ENCODE measurements at places on chromosomes 3 and 15.

- no peak for DNase-seq
Measured at GRCh38 chr3:36904641-36905040, 40.2 kb downstream of the TRANK1 start.

- no peak for DNase-seq
Measured at GRCh38 chr15:45529613-45530012, 7.1 kb upstream of the SLC30A4 start.

- DNase-seq = no peak
Measured at GRCh38 chr3:29914861-29915524, 634.1 kb downstream of the RBMS3 start.

- peak; percentile 79 for DNase-seq
Measured at GRCh38 chr15:89167267-89168176, 53.9 kb downstream of the RLBP1 start.

DNA sequence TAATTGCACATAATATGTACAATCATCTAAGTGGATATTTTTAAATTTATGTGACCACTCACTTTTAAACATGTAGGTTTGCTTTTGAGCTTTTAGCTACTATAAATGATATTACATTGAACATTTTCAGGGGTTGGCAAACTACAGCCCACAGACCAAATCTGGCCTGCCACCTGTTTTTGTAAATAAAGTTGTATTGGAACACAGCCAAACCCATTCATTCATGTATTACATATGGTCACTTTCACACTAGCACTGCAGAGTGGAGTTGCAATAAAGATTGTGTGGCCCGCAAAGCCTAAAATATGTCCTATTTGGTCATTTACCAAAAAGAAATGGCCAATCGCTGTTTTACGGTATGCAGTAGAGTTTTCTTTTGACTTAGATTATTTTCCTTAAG lies 21.2 kb downstream of the CMTM7 start:
- no peak for DNase-seq

- DNase-seq = no peak
Measured at GRCh38 chr15:49323207-49323606, 99.8 kb upstream of the FGF7 start.

DNA sequence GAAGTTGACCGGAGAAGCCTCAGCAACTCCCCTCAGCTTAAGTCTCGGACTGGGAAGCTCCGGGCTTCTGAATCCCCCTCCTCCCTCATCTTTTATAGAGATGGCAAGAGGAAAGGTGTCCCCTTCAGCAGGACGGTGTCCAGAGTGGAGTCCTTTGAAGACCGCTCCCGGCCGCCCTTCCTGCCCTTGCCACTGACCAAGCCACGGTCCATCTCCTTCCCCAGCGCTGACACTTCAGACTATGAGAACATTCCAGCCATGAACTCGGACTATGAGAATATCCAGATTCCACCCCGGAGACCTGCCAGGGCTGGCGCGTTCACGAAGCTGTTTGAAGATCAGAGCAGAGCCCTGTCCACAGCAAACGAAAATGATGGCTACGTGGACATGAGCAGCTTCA lies 2.4 kb downstream of the FGD5 start:
- no peak for DNase-seq

- DNase-seq = no peak
Measured at GRCh38 chr15:25718597-25718996, 144.5 kb downstream of the ATP10A start.

- no peak for DNase-seq
Measured at GRCh38 chr15:60442031-60442650, 36.8 kb downstream of the ICE2 start.

- no peak for DNase-seq
Measured at GRCh38 chr15:69881766-69882165, 216.0 kb downstream of the TLE3 start.

- DNase-seq = peak; percentile 75
Measured at GRCh38 chr3:107429320-107430181, 52.3 kb downstream of the CCDC54 start.

DNA sequence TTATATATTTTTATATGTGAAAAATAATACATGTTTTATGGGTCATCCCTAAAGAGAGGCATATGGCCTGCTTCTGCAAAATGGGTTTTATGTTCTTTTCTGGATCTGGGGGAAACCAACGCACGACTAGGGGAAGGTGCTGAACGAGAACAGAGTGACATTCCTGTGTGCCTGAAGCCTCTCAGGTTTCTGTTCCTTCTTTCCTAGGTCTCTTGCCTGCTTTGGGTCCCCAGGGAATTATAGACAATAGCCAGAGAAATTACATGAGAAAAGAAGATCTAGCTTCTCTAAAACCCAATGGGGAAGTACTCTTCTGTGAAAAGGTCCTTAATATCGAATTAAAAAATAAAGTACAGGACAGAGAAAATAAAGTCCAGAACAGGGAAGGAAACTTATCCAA lies 66.5 kb downstream of the IGSF11 start:
- no peak for DNase-seq

DNA sequence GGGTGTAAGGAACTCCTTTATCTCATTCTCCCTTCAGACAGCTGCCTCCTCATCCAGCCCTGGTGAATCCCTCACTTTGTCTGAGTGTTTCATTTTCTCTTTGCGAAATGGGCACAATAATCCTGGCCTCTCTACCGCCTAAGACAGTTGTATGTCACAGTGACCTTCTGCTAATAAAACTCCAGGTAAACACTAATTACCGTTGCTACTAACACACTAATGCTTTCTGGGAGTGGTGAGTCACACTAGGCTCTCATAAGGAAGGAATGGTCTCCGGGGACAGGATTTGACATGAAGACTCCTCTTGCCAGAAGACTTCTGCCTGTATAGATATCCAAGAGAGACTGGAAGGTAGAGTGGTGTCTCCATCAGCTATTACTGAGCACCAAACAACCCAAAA lies 71.7 kb upstream of the SNRK start:
- no peak for DNase-seq

DNA sequence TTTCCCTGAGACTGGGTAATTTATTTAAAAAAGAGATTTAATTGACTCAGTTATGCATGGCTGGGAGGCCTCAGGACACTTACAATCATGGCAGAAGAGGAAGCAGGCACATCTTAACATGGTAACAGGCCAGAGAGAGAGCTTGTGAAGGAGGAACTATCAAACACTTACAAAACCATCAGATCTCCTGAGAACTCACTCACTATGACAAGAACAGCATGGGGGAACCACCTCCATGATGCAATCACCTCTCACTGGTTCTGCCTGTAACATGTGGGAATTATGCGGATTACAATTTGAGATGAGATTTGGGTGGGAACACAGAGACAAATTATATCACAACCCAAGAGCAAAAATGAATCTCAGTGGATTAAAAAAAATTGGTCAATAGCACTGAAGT lies 416.0 kb upstream of the TMCO5A start:
- DNase-seq = no peak

DNA sequence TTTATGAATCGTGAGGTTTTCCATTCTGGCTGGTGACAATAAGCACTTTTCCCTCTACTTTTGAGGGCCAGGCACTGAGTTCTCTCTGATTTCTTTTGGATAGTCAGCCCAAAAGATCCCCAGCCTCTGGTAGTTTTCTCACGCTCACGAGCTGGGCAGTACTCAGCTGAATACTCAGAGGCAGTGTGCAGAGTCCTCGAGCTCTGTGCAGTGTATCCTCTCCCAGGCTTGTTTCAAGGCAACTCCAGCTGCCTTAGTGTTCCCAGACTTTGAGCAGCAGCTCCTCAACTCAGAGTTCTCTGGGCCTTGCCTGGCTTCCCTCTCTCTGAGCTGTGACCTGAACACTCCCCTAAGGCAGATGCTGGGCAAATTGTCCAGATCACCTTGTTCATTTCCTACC lies 59.1 kb upstream of the IQSEC1 start:
- DNase-seq = no peak

DNA sequence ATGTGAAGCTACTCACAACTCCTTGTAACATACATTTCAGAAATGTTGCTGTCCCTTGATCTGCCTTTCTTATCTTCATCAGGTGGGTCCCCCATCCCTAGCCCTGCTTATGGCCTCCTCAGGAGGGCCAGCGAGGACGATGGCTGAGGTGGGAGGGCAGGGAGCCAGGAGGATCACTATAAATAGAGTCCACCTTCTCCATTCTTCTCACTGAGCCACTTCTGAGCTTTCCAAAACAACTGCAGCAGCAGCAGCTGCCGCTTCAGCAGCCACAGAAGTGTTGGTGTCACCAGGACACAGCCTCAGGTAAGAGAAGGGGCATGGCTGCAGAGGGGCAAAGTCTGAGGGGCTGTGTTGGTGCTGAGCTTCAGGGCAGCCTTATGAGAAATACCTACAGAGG lies 53.5 kb downstream of the ANAPC13 start:
- no peak for DNase-seq

GRCh38 chr15:49905221-49905620 lies 213.8 kb downstream of the ATP8B4 start:
- DNase-seq = no peak

GRCh38 chr3:160648701-160649100 lies 28.3 kb upstream of the ARL14 start:
- DNase-seq = no peak

- no peak for DNase-seq
Measured at GRCh38 chr3:193229851-193230420, 11.1 kb upstream of the PLAAT1 start.

DNA sequence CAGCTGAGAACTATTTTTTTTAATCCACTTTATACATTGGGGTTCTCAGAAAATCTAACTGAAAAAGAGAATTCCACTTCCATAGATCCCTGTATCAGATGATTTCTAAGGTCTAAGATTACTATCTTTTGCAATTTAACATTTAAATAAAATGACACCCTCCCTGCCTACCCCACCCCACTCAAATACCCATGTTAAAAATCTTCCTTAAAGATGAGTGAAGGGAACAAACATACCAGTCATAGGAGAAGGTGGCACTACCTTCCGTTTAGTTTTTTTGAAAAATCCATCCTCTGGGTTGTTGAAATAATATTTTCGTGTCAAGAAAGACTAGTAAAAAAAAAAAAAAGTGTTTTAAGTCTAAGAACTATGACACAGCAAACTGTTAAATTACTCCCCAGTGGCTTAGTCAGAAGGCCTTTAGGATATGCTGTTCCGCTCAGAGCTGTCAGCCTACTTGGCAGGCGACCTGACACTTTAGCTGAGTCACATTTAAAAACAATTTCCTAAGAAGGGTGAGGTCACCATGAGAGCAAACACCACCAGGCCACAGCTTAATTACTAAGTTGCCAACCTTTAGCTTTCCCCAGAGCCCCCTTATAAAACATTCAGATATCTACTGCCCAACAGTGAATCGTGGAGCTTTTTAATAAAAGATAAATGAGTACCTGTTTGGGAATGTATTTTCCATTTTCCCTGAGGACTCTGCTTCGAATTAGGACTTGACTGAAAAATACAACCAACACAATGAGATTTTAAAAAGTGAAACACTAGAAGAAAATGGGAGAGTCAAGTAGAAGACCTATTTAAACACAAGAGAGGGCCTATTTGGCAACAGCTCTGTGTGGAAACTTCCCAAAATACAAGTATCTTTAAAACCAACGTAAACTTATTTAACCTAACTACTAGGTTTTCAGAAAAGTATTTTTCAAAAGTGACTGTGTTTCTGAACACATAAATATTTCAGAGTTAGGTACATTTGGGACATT lies 9.6 kb downstream of the EMC3 start:
- peak; percentile 83 for DNase-seq

DNA sequence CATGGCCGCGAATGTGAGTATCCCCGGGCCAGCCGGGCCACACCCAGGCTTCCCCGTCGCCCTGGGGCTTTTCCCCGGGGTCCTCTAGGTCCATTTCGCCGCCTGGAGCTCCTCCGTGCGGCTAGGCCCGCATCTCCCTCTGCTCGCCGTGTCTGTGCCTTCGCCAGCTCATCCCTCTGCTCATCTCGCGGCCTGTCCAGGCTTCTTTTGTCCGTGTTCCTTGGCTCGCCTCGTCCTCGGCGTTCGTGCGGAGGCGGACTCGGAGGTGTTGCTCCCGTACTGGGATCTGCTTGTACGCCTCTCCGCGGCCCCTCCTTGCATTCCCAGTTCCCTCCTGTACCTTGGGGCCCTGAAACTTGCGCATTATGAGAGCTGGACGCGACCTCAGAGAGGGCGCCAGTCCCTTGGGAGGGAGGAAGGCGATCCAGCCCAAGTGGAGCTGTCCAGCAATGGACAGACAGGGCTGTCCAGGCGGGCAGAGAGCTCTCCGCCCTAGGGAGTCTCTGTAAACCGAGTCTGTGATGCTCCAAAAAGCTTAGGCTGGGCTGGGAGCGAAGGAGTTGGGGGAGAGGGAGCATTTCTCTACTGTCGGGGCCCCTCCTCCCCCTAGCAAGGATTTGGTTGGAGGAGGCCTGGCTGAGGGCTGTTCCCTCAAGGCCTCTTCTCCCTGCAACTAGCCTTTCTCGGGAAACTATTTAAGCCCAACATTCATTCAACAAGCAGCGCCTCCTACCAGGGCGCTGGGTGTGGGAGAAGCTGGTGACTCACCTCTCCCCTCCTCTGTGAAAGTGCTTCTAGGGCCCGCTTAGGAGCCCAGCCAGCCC lies 553 bp downstream of the TMEM43 start:
- peak; percentile 79 for DNase-seq

GRCh38 chr3:45673273-45673672 lies 15.9 kb upstream of the SACM1L start:
- DNase-seq = no peak

DNA sequence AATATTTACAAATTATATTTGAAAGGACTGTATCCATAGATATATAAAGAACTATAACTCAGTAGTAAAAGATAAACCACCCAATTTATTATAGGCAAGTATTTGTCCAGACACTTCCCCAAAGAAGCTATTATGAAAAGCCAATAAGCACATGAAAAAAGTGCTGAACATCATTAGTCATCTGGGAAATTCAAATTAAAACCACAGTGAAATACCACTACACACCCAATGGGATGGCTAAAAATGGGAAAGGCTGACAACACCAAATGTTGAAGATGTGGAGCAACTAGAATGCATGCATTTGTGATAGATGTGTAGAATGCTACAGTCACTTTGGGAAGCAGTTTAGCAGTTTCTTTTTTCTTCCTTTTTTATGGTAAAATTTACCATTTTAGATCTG lies 147.0 kb downstream of the PDE8A start:
- no peak for DNase-seq

DNA sequence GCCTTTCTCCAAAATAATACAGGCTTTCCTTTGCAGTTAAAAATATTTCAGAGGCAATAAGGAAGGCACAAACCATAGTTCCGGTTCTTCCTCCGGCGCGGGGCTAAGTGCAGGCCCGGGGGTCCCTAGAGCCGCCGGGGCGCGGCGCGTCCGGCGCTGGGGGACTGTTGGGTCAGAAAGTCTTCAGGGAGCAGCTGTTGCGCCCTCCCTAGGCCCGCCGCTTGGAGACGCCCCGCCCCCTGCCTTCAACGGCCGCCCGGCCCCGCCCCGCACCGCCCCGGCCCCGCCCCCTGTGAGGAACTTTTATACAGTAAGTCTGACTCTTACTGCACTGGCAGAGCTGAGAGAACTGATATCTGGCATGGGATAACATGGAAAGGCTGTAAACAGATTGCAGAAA lies 283.1 kb upstream of the ARL6 start:
- no peak for DNase-seq

DNA sequence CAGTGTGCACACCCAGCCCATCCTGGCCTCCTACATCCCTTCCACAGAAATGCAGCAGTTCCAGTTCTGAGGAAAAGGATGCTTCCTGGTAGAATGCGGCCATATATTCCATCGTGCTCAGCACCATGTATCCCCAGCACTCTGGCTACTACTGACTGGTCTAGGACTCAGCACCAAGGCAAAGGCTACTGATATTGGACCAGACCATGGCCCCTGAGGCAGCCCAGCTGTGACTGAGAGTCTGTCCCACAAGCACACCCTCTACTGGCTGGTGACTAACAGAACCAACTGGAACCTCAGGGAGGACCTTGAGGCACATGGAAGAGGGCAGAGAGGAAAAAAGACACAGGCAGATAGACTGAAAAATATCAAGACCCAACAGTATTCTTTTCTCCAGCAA lies 30.0 kb downstream of the TARS3 start:
- no peak for DNase-seq

GRCh38 chr3:123623346-123623880 lies 38.6 kb upstream of the HACD2 start:
- no peak for DNase-seq

Data from activated CD4-positive, alpha-beta T cell treated with anti-CD3 and anti-CD28 coated beads, Interleukin-2, Interleukin-6, amounts not matched to agents 100 ng/mL and 50 ng/mL, durations not matched to agents 16 hours and 8 hours (primary cell).